ENCODE measurements at places on chromosomes 11 and 22.

DNA sequence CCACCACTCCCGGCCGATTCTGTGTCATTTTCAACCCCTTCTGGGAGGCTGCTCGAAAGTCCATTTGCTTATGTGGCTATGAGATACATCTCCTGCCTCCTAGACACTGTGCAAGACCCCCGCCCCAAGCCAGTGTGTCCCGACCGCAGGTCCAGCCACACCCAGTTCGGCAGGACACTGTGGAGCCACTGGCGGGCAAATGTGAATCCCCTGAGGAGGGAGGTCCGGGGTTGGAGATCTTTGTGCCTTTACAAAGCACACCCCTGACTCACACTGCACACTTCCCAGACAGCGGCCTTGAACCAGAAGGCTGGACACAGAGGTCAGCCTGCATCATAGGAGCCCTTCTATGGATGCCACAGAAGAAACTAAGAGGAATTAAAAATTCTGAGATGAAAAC lies 17.4 kb downstream of the FXYD6 start:
- DNase-seq, result no peak

DNA sequence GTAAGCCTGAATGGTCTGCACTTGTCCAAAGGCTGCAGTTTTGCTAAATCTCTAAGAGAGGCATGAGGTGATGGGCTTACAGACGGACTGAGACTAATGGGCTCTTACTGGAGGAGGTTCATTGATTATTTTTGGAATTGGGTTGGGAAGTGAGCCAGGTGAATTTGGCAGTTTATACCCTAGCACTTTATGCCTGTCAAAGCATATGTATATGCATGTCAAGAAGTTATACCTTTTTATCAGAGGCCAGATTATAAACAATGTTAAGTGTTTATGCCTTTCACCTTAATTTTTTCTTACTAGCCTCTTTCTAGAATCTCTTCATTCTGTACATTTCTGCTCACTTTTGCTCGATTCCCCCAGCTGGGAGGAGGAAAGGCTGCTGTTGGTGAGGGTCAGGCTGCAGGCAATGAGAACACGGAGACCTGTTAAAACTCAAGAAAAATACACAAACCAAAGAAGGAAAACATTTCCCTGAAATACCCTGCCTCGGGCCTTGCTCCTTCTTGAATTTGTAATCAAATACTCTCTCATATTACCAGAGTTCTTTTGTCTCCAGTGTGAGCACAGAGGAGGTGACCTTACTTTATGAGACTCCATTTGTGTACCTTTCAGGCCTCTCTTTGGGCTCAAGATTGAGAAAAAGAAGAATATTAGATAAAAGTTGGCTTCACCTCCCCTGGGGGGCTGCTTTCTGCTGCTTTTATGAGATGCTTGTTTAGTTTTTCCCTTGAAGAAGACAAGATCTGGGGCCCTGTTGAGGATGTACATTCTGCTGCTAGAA lies 19.6 kb downstream of the NAT10 start:
- DNase-seq, result no peak

- DNase-seq, result no peak
Observed at GRCh38 chr11:115759622-115760460, 255.6 kb upstream of the CADM1 start.

GRCh38 chr11:133403900-133404299 lies 128.4 kb downstream of the OPCML start:
- no peak for DNase-seq

DNA sequence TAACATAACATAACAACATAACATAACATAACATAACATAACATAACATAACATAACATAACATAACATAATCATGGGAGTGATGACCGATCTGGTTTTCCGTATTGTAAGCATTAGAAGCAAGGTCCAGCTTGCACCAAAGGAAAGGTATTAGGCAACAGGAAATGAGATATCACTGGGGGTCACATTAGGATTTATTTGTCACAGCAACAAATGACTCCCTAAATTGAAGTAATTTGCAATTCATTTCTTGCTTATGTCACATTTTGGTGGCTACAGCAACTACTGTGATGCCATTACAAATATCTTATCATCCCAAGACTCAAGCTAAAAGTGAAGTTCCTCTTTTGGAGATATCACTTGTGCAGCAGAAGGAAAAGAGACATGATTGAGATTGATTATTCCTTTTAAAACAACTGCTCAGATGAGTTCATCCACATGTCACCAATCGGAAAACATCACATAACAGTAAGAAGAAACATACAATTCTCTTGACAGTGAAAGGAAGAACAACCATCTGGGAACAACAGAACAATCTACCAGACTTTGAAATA lies 1331.1 kb upstream of the RAG2 start:
- no peak for DNase-seq

DNA sequence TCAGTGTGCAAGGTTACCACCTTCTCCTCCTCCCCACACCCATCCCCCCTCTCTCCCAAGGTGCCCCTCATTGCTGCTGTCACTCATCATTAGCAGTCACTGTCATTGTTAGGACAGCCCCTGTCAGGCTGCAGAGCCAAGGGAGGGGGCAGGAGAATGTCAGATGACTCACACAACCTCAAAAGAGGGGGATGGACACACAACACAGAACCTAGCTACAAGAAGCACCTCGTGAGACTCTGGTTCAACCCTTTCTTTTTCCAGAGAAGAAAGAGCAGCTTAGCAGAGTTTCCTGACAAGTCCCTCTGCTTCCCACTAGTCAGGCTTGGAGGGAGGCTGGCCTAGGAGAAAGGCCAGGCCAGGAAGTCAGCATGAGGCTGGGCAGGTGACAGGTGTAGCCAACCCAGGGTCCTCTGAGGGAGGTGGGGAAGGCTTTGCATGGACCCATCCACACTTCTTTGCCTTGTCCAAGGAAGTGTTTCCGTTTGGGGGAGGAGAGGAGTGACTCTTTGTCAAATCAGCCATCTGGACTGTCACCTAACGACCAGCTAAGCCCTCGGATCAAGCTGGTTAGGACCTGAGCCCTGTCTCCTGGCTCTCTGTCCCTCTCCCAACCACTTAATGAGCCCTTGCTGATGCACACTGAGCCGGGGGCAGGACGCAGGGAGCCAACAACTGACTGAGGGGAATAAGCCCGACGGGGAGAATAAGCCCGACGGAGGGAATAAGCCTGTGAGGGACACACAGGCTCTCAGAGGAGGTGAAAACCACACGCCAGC lies 18.3 kb downstream of the ADORA2A start:
- no peak for DNase-seq

- DNase-seq, result peak; percentile 55
Observed at GRCh38 chr11:2533587-2534133, 88.9 kb downstream of the KCNQ1 start.

All from LoVo (cell line).